Omental fat pad (tissue), 4 donors: ENCODE measurements at places on chromosomes 1 and 21.

- no peak for DNase-seq
Measured at GRCh38 chr1:223513309-223513708, 120.1 kb downstream of the CCDC185 start.

DNA sequence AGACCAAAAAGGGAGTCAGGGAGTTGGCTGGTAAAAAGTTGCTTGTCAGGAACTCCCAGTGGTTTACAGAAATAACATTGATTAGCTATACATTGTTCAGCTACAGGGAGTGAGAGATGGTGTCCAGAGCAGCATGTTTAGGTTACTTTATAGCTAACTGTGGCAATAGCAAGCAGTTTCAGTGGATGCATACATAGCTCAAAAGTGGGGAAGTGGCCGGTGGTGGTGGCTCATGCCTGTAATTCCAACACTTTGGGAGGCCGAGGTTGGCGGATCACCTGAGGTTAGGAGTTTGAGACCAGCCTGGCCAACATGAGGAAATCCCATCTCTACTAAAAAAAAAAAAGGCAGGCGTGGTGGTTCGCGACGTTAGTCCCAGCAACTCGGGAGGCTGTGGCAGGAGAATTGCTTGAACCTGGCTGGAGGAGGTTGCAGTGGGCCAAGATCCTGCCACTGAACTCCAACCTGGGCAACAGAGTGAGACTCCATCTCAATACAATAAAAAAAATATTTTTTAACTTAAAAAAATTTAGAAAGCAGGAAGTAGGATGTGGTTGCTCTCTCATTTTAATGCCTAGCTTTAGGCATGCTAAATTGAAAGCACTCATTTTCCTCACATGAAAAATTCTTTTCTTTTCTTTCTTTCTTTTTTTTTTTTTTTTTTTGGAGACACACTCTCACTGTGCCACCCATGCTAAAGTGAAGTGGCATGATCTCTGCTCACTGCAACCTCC lies 109.7 kb downstream of the PPIAL4G start:
- DNase-seq: no peak

DNA sequence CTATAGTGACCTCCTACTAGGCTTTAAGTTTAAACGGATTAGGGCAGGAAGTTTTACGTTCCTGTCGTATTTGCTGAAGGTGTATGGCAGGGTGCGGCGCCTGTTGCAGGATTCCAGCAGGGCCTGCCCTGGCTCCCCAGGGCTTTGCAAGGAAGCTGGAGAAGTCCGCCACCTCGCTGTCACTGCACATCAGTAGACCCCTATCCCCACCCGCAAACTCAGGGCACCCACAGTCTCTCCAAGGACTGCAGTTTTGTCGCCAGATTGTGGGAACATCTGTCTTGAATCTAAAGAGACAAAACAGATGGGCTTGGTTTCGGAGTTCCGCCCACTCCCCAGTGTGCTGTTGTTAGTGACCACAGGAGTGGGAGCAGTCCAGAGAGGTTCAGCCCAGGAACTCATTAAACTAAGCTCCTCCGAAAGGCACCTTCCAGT lies 110.8 kb downstream of the CDC7 start:
- no peak for DNase-seq

DNA sequence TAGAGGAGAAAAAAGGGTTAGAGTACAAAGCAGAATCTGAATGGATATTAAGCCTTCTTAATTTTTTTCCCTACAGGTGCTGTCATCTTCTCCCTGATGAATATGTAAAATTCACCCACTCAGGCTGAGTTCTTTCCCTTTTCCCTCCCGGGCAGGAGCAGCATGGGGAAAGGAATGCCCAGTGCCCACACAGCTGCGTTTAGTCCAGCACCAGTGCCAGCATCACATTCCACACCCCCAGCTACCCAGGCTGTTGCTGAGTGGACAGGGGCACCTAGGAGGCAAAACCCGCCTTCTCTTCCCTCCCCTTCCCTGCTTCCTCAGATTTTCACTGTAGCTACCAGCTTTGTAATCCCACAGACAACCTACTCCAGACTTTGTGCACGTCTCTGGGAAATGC lies 3.4 kb upstream of the CADM3 start:
- no peak for DNase-seq

GRCh38 chr1:209775678-209776077 lies 8.7 kb downstream of the C1orf74 start:
- no peak for DNase-seq

GRCh38 chr1:229209386-229209785 lies 61.5 kb upstream of the RAB4A start:
- no peak for DNase-seq

DNA sequence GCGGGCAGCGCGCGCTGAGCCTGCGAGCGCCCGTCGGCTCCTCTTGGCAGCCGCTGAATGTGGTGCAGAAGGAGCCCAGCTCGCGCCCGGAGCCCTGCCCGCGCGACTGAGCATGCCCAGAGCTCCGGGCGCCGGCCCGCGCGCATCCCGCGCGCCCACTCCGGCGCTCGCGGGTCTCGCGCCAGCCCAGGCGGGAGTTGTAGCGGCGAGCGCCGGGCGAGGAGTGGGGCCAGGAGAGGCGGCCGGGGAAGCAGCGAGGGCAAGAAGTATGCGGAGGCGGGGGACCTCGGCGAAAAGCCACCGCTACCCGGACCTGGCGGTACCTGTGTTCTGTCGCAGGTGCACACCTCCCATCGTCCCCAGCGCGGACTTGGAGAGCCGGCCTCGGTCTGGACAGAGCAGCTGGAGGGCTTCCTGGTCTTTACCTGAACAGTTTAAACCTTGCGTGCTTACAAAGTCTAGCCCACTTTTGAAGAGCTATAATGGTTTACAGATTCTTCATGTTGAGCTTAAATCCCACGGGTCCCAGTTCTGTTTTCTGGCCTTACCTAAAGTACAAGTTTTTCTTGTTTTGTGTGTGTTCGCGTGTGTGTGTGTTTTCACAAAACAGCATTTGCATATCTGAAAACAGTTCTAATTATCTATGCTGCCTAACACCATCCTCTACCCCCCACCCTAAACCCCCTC lies at the start of gene DDAH1:
Gene DDAH1 (minus strand): TSS at position 61 of the 687 bp plus-strand sequence. CDS start 114 bp downstream, outside the sequence.
- no peak for DNase-seq

GRCh38 chr1:19045898-19046880 lies 89.7 kb upstream of the IFFO2 start:
- DNase-seq: no peak

- no peak for DNase-seq
Measured at GRCh38 chr1:238451781-238452310, 561.1 kb upstream of the ZP4 start.

DNA sequence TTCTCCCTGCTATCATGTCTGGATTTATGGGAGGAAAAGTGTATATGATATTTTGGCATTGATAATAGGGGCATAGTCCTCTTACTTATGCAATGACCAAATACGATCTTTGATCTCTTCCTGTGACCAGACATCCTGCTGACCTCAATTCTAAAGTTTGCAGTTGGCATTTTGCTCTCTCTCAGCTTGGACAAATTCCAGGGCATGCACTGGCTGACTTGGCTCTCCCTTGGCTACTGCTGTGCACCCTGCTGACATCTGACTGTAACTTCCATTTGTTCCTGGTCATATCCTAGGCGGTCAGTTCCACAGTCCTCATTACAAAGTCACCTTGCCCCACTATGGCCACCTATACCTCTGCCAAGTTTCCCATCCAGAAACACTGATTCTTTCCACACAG lies 380.7 kb upstream of the NR5A2 start:
- DNase-seq: no peak

- no peak for DNase-seq
Measured at GRCh38 chr21:45129189-45129923, 55.0 kb downstream of the ADARB1 start.

- DNase-seq: no peak
Measured at GRCh38 chr1:66944330-66945274, 19.8 kb downstream of the MIER1 start.

GRCh38 chr1:153833171-153833570 lies 58.0 kb downstream of the SLC27A3 start:
- DNase-seq: no peak

DNA sequence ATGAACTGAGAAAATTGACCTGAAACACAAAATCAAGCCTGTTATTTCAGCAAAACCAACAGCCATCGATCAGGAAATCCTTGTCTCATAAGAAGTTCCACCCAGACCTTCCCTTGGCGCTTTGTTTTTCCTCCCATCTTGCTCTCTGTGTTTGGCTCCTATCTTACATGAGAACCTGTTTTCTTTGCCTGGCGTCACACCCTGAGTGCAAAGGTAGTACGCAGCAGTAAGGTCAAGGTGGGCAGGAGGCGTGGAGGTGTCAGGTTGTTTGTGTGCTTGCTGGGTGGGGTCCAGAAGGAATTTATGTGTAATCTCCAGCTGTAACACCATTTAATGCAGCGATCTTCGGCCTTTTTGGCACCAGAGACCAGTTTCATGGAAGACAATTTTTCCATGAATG lies 50.5 kb downstream of the C1orf21 start:
- no peak for DNase-seq

DNA sequence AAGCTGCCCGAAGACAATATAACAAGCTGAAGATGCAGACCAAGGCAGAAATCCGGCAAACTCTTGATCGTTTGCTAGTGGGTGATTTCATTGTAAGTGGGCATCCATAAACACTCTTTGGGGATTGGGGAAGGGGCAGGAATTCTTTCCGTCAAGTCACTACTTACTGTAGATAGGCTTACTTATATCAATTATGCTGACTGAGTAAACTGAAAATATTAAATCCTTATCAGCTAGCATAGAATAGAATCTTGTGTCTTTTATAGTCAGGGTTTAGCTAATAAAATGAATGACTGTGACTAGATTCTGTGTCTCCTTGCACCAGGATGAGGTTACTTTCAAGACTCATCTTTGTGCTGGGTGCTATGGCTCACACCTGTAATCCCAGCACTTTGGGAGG lies 41.2 kb downstream of the VPS13D start:
- DNase-seq: no peak

DNA sequence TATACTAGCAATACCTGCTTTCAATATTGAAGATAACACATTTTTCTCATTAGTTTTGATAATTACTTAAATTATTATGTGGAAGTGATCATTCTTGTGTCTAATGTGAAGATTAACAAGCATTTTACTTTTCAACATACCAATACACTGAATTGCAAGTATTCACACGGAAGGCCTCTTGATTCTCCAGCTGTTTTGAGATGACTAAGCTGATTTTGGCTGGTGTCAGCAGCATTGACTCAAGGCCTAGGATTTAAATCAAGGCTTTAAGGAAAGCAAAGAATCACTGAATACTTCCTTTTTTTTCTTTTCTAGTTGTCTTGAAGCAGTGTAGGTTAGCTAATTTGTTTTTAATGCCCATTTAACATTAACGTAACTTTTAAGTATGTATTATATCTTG lies 373.7 kb downstream of the SRGAP2C start:
- no peak for DNase-seq

DNA sequence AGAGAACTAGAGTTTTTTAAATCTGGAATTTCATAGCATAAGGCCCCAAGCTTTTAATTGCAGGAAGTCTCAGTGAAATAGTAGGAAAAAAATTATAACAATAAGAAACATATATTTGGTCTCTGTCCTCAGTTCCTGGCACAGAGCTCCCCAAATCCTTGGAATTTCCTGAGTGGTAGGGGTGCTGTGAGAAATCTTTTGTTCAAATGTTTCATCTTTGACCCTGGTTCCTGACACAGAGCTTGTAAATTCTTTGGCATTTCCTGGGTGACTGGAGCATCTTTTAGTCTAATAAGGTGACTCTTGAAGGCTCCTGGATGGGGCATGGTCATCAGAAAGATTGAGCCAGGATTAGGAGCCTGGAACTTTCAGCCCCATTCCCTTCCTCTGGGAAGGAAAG lies 225.7 kb upstream of the AJAP1 start:
- no peak for DNase-seq

DNA sequence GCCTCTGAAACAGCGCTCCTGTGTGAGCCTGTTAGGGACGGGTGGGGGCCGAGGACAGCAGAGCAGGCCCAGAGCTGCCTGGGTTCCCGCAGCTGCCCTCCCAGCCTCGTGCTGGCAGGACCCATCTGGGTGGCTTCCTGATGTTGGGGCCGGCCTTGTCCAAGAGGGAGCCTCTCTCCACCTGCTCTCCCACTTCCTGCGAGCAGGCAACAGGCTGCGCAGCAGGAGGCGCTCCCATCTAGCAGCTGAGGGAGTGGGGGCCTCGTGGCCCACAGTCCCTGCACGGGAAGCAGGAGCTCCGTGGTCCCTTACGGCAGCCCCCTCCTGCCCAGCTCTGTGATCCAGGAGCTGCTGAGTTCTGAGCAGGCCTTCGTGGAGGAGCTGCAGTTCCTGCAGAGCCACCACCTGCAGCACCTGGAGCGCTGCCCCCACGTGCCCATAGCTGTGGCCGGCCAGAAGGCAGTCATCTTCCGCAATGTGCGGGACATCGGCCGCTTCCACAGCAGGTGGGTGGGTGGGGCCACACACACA lies 68.0 kb downstream of the TRIM11 start:
- no peak for DNase-seq

DNA sequence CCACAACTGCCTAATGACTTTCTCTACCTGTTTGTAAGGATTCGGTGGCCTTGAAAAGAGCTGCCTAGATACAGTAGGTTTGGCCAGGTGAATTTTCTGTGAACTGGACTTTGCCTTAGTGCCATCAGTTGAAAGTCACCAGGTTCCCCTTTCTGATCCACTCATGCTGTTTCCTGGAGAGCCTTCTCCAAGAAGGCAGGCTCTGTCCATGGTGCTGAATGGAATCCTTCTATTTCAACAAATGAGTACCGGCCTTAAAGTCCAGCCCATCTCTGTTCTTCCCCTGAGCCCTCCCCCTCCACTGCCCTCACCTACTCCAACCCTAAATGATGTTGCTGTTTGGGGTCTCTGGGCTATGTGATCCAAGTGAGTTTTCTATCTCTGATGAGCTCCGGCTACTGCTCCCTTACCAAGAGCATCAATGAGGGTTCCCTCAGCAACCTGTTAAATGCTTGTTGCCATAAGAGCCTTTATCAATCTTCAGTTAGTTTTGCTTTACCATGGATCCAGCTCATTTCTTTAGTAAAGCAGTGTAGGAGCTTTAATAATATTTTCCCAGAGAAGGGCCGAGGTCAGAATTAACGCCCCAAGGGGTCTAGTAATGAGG lies 500.4 kb downstream of the PTPRU start:
- DNase-seq: no peak

GRCh38 chr1:53524428-53525375 lies 65.5 kb downstream of the DMRTB1 start:
- DNase-seq: no peak
